ENCODE measurements at places on chromosomes 6 and 20.

GRCh38 chr6:49513153-49513989 lies 13.6 kb downstream of the GLYATL3 start:
- H3K4me1 ChIP-seq, result peaks cover 2% of the 10 kb centered on the region
- H3K4me3 ChIP-seq, result no peak overlapping the region
- no peak for DNase-seq
- no peaks in the 10 kb centered on the region for H3K27me3 ChIP-seq
- no peaks in the 10 kb centered on the region for H3K36me3 ChIP-seq
- H3K27ac ChIP-seq, result no peak overlapping the region

DNA sequence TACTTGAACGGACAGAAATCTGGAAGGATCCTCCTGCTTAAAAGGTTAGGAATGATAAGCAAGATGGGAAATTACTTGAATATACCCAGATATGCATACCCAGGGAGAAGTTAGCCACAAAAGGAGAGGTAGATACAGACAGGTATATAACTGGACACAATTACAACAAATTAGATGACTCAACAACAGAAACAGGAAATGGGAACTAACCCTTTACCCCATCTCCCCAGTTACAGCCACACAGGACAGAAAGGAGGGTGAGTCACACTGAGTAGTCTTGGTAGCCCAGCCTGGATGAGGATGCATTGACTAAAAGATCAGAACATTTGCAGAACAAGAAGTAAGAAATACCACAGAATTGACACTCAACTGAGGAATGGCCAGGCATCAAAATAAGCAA lies 61.2 kb downstream of the C6orf52 start:
- no peak overlapping the region for H3K4me3 ChIP-seq
- H3K4me1 ChIP-seq, result peaks cover 10% of the 10 kb centered on the region
- H3K27me3 ChIP-seq, result no peaks in the 10 kb centered on the region
- H3K27ac ChIP-seq, result peak overlapping the region; percentile 71
- H3K36me3 ChIP-seq, result no peaks in the 10 kb centered on the region

GRCh38 chr6:138196122-138196738 lies 22.1 kb downstream of the PBOV1 start:
- H3K27me3 ChIP-seq, result no peaks in the 10 kb centered on the region
- H3K27ac ChIP-seq, result no peak overlapping the region
- no peaks in the 10 kb centered on the region for H3K36me3 ChIP-seq

GRCh38 chr20:37871751-37872150 lies 31.2 kb upstream of the VSTM2L start:
- H3K27ac ChIP-seq, result no peak overlapping the region
- H3K27me3 ChIP-seq, result no peaks in the 10 kb centered on the region
- no peak for DNase-seq
- H3K4me3 ChIP-seq, result no peak overlapping the region
- H3K4me1 ChIP-seq, result no peaks in the 10 kb centered on the region

- H3K36me3 ChIP-seq, result no peaks in the 10 kb centered on the region
- H3K4me3 ChIP-seq, result no peak overlapping the region
- DNase-seq, result no peak
- H3K4me1 ChIP-seq, result no peaks in the 10 kb centered on the region
- H3K27ac ChIP-seq, result no peak overlapping the region
Observed at GRCh38 chr20:20411402-20411801, 43.5 kb downstream of the INSM1 start.

DNA sequence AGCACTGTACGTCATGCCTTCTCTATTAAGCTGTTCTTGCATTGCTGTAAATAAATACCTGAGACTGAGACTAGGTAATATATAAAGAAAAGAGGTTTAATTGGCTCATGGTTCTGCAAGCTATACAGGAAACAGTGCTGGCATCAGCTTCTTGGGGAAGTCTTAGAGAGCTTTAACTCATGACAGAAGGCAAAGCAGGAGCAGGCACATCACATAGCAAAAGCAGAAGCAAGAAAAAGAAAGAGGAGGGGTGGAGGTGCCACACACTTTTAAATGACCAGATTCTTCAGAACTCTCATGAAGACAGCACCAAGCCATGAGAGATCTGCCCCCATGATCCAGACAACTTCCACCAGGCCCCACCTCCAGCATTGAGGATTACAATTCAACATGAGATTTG lies 30.1 kb downstream of the CYB5R4 start:
- H3K27me3 ChIP-seq, result no peaks in the 10 kb centered on the region
- DNase-seq, result no peak
- no peak overlapping the region for H3K27ac ChIP-seq
- H3K4me3 ChIP-seq, result no peak overlapping the region
- H3K4me1 ChIP-seq, result peaks cover 2% of the 10 kb centered on the region

GRCh38 chr6:15904651-15905376 lies 224.1 kb upstream of the MYLIP start:
- H3K4me3 ChIP-seq, result no peak overlapping the region
- no peaks in the 10 kb centered on the region for H3K27me3 ChIP-seq
- no peak for DNase-seq
- no peak overlapping the region for H3K27ac ChIP-seq
- peaks cover 13% of the 10 kb centered on the region for H3K4me1 ChIP-seq

GRCh38 chr6:15947923-15948322 lies 181.0 kb upstream of the MYLIP start:
- no peak overlapping the region for H3K4me3 ChIP-seq
- DNase-seq, result no peak
- H3K27me3 ChIP-seq, result no peaks in the 10 kb centered on the region

DNA sequence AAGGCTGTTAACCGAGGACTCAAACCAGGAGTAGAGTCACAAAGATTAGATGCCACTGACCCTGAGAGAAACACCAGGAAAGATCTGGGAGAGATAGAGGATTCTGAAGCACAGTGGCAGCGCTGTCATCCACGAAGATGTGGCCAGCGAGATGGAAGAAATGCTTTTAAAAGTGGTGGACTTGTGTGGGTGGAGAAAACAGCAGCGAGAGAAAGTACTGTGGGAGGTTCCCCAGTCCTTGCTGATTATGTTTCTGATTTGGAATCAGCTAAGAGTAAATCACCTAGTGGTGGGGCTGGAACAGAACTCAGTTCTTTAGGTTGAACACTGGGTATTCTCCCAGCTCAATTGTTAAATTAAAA lies 435 bp upstream of the ZNF322 start:
- DNase-seq, result no peak
- H3K4me1 ChIP-seq, result peaks cover 6% of the 10 kb centered on the region
- peaks cover 26% of the 10 kb centered on the region for H3K36me3 ChIP-seq
- peak overlapping the region; percentile 92 for H3K4me3 ChIP-seq
- no peak overlapping the region for H3K27ac ChIP-seq
- H3K27me3 ChIP-seq, result no peaks in the 10 kb centered on the region

DNA sequence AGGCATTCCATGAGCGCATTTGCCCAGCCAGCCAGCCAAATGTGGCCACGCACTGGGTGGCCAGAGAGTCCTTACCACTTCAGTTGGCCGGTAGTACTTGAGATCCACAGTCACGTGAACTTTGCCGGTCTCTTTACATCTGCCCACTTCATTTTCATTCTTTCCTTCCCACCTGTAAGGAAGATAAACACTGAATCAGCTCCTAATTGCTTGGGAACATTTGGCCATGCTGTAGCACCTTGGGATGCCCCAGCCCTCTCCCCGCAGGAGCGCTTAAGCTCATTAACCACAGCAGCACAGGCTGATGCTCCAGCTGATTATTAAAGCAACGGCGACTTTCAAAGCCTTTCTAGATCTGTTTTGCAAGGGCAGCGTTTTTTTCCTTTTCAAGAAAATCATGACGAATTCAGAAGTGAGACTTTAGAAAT lies 116.6 kb downstream of the FOXC1 start:
- H3K4me1 ChIP-seq, result peaks cover 29% of the 10 kb centered on the region
- H3K36me3 ChIP-seq, result no peaks in the 10 kb centered on the region
- H3K27me3 ChIP-seq, result no peaks in the 10 kb centered on the region
- no peak overlapping the region for H3K27ac ChIP-seq

DNA sequence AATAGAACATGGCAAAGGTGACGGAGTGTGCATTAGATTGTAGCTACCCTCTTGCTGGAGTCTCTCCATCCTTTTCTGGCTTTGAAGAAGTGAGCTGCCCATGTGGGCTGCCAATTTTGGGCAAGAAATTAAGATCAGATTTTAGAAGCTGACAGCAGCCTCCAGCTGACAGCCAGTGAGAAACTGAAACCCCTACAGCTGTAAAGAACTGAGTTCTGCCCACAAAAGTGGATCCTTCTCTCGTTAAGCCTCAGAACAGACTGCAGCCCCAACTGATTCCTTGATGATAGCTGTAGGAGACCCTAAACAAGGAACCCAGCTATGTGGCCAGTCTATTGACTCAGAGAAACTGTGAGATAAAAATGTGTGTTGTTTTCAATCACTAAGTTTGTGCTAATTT lies 134.1 kb downstream of the CD109 start:
- no peak overlapping the region for H3K4me3 ChIP-seq
- H3K4me1 ChIP-seq, result no peaks in the 10 kb centered on the region
- H3K27me3 ChIP-seq, result no peaks in the 10 kb centered on the region
- H3K27ac ChIP-seq, result no peak overlapping the region
- no peak for DNase-seq

DNA sequence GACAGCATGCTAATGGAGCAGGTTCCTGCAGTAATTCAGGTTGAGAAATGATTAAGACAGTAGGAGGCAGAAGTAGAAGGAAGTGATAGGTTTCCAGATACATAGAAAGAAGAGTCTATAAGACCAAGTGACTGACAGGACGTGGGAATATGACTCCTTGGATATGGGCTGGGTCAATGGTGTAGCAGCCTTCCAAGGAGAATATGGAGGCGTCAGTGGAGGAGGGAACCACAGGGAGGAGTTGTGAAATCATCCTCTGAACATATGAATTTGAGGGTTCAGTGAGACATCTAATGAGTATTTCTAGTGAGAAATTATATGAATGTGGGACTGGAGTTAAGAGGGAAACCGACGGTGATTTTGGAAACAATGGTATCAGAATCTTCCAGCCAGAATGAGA lies 43.3 kb downstream of the NUDT3 start:
- no peaks in the 10 kb centered on the region for H3K4me1 ChIP-seq
- H3K27ac ChIP-seq, result no peak overlapping the region

- no peaks in the 10 kb centered on the region for H3K27me3 ChIP-seq
- no peak overlapping the region for H3K27ac ChIP-seq
- peaks cover 3% of the 10 kb centered on the region for H3K4me1 ChIP-seq
- H3K4me3 ChIP-seq, result no peak overlapping the region
- DNase-seq, result no peak
Observed at GRCh38 chr6:165920896-165921671, 246.6 kb downstream of the TBXT start.

GRCh38 chr20:58650181-58650775 lies 805 bp upstream of the STX16 start:
- peak overlapping the region; percentile 79 for H3K27ac ChIP-seq
- no peak for DNase-seq
- H3K27me3 ChIP-seq, result no peaks in the 10 kb centered on the region
- H3K4me3 ChIP-seq, result peak overlapping the region; percentile 68
- H3K36me3 ChIP-seq, result peaks cover 26% of the 10 kb centered on the region
- peaks cover 36% of the 10 kb centered on the region for H3K4me1 ChIP-seq

GRCh38 chr20:32007787-32008616 lies 2.2 kb upstream of the CCM2L start:
- no peaks in the 10 kb centered on the region for H3K4me1 ChIP-seq
- H3K27me3 ChIP-seq, result peaks cover 7% of the 10 kb centered on the region
- no peaks in the 10 kb centered on the region for H3K36me3 ChIP-seq
- DNase-seq, result no peak
- H3K27ac ChIP-seq, result no peak overlapping the region
- H3K4me3 ChIP-seq, result no peak overlapping the region

- no peaks in the 10 kb centered on the region for H3K36me3 ChIP-seq
- H3K4me1 ChIP-seq, result peaks cover 54% of the 10 kb centered on the region
- H3K27ac ChIP-seq, result peak overlapping the region; percentile 92
- DNase-seq, result no peak
- no peaks in the 10 kb centered on the region for H3K27me3 ChIP-seq
Observed at GRCh38 chr6:153090241-153090930, 40.7 kb downstream of the RGS17 start.

GRCh38 chr6:143695969-143696663 lies 18.4 kb downstream of the PHACTR2 start:
- no peaks in the 10 kb centered on the region for H3K27me3 ChIP-seq
- H3K27ac ChIP-seq, result no peak overlapping the region
- no peak overlapping the region for H3K4me3 ChIP-seq
- peaks cover 2% of the 10 kb centered on the region for H3K36me3 ChIP-seq

- no peak overlapping the region for H3K4me3 ChIP-seq
- peak; percentile 96 for DNase-seq
- H3K27ac ChIP-seq, result peak overlapping the region; percentile 97
- peaks cover 76% of the 10 kb centered on the region for H3K36me3 ChIP-seq
- H3K27me3 ChIP-seq, result no peaks in the 10 kb centered on the region
Observed at GRCh38 chr20:31560746-31561598, 44.1 kb upstream of the ID1 start.

DNA sequence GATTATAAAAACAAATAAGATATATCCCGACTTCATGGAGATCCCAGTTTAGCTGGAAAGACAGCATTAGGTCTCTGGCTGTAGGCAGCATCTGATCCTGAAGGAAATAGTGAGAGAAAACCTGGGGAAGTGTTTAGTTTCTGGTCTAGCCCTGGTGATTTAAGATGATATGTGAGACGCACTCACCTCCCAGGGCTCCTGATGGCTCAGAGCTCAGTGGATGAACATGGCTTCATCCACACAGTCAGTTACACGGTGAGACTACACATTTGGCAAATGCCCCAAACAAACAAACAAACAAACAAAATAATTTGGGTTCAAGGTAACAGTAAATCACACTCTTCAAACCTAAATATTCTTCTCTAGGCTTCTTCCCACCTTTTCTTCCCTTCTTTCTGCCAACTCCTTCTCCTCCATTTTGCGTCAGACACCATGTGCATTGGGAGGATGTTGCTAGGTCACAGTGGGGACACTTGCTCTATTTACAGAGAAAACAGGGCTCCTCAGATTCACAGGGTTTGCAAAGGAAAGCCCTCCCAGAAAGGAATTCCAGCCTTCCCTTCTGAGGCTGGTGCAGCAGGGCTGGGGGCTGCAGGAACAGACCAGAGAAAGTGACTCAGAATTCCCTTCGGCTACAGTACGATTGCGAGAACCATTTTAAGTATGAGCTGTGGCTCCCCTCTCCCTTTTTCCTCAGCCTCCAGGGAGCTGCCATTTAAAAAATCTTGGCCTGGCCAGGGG lies 59.6 kb upstream of the SALL4 start:
- H3K36me3 ChIP-seq, result no peaks in the 10 kb centered on the region
- H3K27me3 ChIP-seq, result no peaks in the 10 kb centered on the region
- H3K27ac ChIP-seq, result no peak overlapping the region
- no peak for DNase-seq

DNA sequence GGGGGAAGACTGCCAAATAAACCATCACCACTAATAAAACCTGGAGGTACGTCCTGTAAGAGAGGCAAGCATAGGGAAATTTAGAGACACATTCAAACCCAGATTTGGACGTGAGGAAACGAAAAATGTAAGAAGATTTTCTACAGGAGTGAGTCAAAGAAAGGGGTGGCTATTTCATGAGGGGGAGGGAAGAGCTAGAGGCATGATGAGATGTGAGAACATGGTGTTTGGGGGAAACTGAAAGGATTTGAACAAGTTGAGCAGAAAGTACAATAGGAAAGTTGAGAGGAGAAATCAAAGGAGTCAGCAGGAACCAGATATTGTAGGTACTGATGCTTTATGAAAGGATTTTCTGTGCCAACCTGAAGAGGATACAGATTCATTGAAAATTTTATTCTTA lies 179.1 kb upstream of the HS3ST5 start:
- no peak for DNase-seq
- no peaks in the 10 kb centered on the region for H3K36me3 ChIP-seq
- H3K27ac ChIP-seq, result no peak overlapping the region
- no peaks in the 10 kb centered on the region for H3K4me1 ChIP-seq

GRCh38 chr6:39602601-39603519 lies 122.3 kb downstream of the KIF6 start:
- no peak for DNase-seq
- no peaks in the 10 kb centered on the region for H3K4me1 ChIP-seq
- H3K27me3 ChIP-seq, result peaks cover 19% of the 10 kb centered on the region
- H3K36me3 ChIP-seq, result no peaks in the 10 kb centered on the region
